ENCODE measurements at places on chromosomes 7 and 10. TPM values are rescaled to one million over a fixed set of nuclear protein-coding genes. Genes with fewer than 3 reads are reported as not detected.

DNA sequence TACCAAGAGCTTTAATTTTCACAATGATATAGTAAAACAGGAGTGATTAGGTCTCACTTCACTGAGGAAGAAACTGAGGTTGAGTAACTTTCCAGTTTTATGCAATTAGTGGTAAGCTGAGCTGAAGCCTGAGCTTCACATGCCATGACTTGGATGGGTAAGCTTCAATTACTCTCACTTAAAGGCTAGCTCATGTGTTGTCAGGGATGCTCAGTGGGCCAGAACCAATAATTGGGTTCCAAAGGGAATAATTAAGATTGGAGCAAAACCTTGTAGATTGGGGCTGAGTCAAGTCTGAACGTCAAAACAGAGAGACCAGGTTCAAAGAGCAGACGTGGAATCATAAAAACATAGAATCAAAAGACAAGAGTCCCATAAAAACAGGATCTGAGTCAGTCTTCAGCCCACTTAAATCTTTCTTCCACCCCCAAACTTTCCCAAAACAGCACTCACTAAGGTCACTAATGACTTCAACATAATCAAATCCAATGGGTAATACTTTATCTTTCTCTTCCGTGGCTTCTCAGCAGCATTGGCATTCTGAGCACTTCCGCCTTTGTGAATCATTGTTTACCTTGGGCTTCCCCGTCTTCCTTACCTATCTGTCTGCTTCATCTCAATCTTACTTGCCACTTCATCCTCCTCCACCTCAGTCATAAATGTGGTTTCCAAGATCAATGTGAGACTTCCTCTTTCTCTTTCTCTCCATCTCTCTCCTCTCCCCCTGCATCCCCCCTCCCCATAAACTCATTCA, 23.0 kb upstream of the EGFR start:
- peak; percentile 74 for DNase-seq

HOXA7 gene
- polyA plus RNA-seq = 4.8 TPM

- no peak for DNase-seq
Observed at GRCh38 chr10:120456143-120456625, 843 bp upstream of the PLPP4 start.

DNA sequence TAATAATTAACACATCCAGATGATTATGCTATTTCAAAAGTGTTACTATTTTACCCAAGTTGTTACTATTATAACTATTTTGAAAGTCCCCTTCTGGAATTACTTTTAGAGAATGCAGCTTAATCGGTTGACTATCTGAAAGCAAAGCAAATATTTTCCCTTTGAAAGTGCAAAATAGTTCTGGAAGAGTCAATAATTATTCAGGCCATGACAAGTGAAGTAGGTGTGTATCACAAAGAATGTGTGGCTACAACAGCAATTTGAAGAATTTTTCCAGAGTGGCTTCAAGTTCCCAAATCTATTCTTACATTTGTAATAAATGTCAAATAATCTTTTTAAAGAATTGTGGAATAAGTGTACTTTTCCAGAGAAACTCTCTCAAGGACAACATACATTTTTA, 42.8 kb downstream of the RNLS start:
- no peak for DNase-seq
